ENCODE measurements at places on chromosomes 1 and 21.

DNA sequence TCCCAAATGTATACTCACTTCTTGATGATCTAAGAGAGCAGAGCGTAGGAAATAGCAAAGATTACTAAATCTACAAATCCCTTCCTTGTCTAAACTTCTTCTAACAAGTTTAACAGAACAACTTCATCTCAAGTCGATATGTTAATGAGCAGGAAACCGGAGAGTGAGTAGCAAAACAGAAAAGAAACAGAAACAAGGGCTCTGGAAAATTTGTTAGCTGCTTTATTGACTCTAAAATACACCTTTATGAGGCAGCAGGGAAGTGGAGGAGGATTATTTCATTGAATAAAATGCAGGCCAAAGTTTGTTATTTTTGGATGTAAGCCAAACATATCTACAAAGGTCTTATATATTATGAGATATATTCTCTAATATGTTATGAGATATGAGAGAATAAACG is 192.4 kb downstream of the LRRIQ3 start:
- no peak for DNase-seq

DNA sequence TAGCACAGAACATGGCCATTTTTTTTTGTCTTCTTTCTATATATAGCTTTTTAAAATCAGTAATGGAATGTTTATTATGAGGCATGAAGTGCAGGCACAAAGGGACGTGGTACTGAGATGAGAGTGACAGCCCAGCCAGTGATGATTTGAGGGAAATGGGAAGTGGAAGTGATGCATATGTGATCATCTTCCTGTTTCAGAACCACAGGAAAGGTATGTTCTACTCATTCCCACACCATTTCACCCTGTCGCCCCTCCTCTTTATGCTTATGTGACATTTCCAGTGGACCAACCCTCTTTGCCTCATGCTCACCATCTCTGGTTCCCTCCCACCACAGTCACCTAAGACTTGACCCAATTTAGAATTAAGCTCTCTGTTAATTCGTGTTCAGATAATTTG is 24.3 kb downstream of the PTGS2 start:
- DNase-seq: no peak

DNA sequence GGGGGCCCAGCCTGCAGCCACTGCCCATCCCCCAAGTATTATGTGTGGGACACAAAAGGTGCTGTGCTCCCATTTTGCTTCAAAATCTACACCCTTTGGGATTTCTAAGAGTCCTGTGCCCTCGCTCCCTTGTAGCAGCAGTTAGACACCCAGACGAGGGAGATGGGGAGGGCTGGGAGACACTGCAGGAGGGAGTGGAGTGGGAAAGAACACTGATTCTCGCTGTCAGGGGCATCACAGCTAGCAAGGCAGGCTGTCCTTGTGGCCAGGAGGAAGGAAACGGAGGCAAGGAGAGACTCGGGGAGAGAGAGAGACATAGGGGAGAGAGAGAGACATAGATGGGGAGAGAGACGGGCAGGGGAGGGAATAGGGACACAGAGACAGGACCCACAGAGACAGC is 38.5 kb downstream of the CSMD2 start:
- DNase-seq: no peak

- DNase-seq: no peak
These were observed 82.0 kb upstream of the PTGFR start for GRCh38 chr1:78408810-78409209.

GRCh38 chr1:207825409-207825695 is 73.5 kb downstream of the CD46 start:
- DNase-seq: no peak

Data from progenitor cell of endocrine pancreas (in vitro differentiated cells).